Activated CD8-positive, alpha-beta memory T cell treated with anti-CD3 and anti-CD28 coated beads, Interleukin-2, amount 10 ng/mL, durations not matched to agents 7 days and 5 days (primary cell): ENCODE measurements at places on chromosomes 2 and 18.

- DNase-seq: no peak
These were observed 27.5 kb upstream of the EPAS1 start for GRCh38 chr2:46269544-46270273.

GRCh38 chr2:188752311-188752710, 221.9 kb upstream of the COL3A1 start:
- no peak for DNase-seq

GRCh38 chr2:100526868-100527267, 35.9 kb upstream of the PDCL3 start:
- no peak for DNase-seq

GRCh38 chr2:72011370-72011689, 136.3 kb downstream of the CYP26B1 start:
- no peak for DNase-seq

GRCh38 chr18:74292541-74292858, 737 bp upstream of the CYB5A start:
- DNase-seq: no peak

DNA sequence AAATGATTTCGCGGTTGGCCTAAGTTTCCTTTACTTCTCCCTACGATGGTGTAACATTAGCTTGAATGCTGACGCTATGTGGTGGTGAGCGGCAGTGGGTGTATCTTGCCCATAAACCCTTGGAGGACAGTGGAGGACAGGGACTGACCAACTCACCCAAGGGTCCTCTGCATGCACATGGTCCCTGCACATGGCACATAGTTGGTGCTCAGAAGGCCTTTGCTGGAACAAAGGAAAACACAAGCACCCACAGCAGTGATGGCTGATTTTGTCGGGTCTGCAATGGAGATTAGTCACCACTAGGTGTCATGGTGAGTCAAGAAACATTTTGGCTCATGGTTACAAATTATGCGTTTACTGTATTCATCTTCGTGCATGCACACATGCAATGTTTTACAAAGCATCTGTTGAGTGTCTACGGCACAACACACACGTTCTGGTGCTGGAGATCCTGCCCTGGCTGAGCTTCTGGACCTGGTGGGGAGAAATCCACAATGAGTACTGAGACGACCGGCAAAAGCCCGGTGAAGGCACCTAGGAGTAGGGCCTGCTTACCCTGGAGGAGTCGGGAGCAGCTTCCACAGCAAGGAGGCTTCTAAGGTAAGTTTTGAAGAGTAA, 44.0 kb downstream of the PDCL3 start:
- peak; percentile 48 for DNase-seq

- DNase-seq: no peak
These were observed 38.6 kb downstream of the ALPK2 start for GRCh38 chr18:58590254-58590653.

DNA sequence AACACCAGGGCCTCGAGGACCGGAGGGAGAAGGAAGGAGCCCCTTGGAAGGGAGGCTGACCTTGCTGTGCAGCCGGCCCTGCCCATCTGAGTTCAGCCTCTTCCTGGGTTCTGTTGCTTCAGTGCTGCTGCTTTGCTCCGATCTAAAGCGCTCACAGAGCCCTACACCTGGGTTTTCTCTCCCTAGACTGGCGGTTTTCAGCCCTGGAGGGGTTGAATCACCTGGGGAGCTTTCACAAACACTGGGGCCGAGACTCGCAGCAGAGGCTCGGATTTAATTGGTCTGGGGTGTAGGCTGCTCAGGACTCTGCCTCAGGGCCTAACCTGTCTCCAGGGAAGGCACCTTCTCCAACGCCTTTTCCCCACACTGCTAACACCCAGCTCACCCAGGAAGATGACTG, 40.9 kb upstream of the SMAD7 start:
- no peak for DNase-seq

DNA sequence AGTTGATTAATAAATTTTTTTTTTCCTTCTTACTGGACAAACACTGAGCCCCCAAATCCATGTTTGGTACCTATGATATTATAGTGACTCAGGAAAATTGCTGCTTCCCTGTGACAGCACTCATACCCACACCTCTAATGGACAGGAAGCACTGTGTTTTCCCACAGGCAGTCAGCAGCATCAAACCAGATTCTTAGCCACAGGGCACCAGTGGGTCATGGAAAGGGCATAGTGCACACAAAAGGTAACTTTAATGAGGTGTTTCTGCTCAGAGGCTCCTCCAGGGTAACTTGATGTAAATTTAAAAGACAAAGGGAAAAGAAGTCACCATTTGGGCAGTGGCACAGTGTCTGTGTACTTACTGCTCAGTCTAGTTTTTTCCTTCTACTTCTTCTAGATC, 34.1 kb downstream of the SERPINB11 start:
- DNase-seq: no peak

DNA sequence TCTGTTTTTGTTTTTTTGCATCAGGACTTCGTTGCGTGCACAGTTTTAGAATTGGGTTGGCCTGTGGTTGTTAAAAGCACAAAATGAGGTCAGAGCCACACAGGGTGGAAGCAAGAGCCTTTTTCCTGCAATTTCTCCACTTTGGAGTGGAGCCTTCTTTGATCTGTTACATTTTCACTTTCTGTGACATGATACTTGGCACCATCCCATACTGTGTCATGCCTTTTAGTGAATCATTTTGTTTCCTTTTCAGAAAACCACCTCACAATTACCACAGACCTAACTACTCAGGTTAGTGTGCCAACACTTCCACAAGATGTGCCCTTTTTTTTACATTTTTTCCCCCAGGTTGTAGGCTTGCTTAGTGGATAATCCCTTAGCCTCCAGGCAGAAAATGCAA, 32.5 kb downstream of the MERTK start:
- DNase-seq: peak; percentile 47

- no peak for DNase-seq
These were observed 279.5 kb upstream of the POU3F3 start for GRCh38 chr2:104574367-104574766.

GRCh38 chr18:24421831-24422230, 4.6 kb upstream of the IMPACT start:
- DNase-seq: no peak

DNA sequence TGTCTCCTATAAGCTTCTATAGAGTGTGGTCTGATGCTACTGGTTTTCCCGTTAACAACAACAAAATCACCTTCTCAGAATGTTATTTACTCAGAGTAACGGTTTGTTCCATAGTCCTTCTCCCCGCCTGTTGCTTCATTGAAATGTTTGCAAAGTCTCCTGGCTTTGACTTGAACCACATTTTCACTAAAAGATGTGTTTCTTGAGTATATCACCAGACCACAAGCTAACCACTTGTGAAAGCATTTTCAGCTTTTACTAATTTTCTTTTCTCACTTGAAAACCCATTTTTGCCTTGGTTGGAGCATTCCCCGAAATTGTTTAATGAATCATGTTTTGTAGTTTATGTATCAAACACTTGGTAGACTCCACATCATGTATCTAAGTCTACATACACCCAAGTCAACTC, 121.2 kb downstream of the DPP4 start:
- peak; percentile 72 for DNase-seq

DNA sequence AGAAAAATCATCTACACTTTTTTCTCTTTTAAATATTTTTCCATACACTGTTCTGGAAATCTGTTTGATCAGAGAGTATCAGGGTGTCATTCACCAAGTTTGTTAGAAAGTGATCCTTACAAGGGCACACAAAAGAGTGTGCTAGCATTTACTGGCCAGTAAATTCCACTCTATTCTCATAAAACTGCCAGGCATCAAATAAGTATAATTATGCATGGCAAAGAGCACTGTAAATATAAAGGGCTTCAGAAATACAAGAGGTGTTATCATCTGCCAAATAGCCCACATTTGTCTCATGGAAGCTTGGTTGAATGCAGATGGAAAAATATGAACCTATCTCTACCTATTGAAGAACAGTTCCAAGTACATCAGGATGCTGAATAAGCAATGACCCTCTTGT, 847.3 kb upstream of the ACVR2A start:
- no peak for DNase-seq

- peak; percentile 96 for DNase-seq
These were observed at the start of gene MBD2 for GRCh38 chr18:54224379-54225014. Gene MBD2 (minus strand): TSS chr18:54224669. CDS start chr18:54224559, 110 bp downstream.

GRCh38 chr2:238921681-238922319, 73.9 kb downstream of the TWIST2 start:
- DNase-seq: no peak

GRCh38 chr2:127448526-127448925, 30.3 kb downstream of the PROC start:
- no peak for DNase-seq

- no peak for DNase-seq
These were observed 90.3 kb upstream of the CAPN13 start for GRCh38 chr2:30897539-30897938.

DNA sequence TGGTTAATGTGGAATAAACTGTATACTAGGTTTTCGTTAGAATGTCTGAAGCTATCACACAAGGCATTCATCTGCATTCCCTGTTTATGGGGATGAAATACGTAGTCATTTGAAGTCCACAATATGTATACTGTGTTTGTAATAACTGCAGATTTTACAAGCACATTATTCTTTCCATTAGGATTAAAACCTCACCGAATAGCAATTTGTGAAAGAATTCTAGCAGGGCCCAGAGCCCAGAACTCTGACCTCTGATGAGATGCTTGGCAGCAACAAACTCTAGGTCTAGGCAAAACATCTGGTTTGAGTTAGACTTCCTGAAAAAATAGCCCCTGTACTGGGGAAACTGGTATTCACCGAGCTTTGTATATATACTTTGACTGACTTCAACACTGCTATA, 158.2 kb downstream of the SRBD1 start:
- no peak for DNase-seq

DNA sequence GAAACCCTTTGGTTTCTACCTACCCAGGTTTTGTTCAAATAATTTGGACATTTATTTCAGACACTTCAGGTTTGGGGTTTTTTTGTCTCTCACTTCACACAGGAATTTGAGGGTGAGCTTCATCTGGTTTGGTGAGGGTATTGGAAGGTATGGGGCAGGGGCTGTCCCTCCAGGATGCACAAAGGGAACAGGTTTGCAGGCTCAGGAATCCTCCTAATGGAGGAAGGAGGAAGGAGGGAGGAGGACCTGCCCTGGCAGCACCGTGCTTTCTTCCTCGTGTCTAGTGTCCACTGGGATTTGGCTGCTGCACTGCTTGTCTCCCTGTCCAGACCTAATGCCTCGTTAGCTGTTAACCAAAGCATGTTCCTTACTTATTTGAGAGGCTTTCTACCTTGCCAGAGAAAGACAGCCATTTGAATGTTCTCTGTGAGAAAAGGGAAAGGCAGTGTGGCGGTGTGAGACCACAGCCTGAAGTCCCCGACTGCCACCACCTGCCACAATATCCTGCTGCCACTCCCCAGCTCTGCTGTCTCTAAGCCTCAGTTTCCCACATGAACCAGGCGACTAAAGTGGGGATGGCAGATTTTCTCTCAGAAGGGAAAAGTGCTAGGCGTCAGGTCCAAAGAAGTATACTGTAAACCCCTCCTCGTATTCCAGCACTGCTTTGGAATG, 2.2 kb upstream of the SLC4A5 start:
- peak; percentile 50 for DNase-seq

DNA sequence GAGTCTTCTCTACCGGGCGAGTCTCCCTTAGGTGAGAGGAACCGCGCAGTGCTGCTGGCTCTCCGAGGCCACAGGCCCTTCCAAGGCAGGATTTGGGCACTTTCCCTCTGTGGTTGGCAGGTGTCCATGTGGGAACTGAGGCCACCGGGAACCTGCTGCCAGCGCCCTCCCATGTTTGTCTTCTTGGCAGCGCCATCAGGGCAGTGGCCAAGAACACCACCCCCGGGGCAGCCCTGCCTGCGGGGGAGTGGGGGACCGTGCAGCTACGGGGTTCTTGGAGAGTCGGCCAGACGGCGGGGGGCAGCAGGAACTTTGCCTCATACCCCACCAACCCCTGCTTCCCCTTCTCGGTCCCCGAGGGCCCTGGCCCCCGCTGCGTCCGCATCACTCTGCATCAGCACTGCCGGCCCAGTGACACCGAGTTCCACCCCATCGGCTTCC, 10.0 kb downstream of the CAPN10 start:
- DNase-seq: no peak

DNA sequence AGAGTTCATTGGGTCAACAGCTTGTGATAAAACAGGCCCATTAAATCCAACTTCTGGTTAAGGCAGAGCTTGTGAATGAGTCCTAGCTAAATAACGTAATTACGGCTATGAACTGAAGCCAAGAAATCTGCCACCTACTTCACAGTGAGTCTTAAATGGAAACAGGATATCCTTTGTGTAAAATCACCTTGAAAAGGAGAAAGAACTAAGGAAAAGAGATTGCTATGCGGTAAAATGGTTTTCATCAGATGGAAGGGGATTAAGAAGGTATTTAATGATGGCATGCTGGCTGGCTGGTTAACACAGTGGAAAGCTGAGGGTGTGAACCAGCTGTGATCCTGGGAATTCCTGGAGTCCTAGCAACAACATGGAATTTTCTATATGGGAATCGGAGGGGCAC, 156.6 kb downstream of the DOK6 start:
- no peak for DNase-seq

GRCh38 chr2:232351686-232352510, 26.7 kb upstream of the ALPP start:
- DNase-seq: no peak

GRCh38 chr2:219464286-219465032, 29.8 kb downstream of the SPEG start:
- DNase-seq: no peak

DNA sequence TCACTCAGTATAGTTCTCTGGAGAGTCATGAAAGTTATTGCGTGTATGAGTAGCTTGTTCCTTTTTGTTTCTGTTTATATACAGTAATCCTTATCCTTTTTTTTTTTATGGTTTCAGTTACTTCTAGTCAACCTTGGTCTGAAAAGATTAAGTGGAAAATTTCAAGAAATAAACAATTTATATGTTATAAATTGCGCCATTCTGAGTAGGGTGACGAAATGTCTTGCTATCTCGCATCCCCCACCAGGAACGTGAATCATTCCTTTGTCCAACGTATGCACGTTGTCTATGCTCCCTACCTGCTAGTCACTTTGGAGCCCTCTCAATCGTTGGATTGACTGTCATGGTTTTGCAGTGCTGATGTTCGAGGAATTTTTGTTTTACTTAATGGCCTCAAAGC, 60.4 kb downstream of the FAM117B start:
- DNase-seq: no peak

DNA sequence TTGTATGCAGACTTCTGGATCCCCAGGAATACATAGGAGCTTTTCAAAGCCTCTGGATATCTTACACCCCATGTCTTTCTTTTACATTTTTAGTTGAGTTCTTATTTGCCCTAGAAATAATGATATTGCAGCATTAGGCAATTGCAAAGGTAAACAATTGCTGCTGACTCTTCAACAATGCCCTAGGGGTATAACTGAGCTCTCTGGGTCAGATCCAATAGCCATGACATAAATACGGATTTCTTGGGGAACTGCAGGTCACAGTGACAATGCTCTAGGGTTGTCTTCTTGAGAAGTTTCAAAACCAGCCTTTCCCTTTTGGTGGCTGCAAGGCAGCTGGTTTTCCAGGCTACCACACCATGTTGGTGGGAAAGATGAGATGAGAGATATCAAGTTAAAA, 16.5 kb upstream of the OR6B3 start:
- DNase-seq: no peak
